CD4-positive, alpha-beta T cell treated with Interleukin-21 for 1 hour (primary cell): ENCODE measurements at places on chromosomes 6 and 20.

GRCh38 chr6:151322570-151322969, 68.8 kb downstream of the ZBTB2 start:
- no peak for DNase-seq

GRCh38 chr6:33452496-33452895, 1.9 kb upstream of the ZBTB9 start:
- no peak for DNase-seq

DNA sequence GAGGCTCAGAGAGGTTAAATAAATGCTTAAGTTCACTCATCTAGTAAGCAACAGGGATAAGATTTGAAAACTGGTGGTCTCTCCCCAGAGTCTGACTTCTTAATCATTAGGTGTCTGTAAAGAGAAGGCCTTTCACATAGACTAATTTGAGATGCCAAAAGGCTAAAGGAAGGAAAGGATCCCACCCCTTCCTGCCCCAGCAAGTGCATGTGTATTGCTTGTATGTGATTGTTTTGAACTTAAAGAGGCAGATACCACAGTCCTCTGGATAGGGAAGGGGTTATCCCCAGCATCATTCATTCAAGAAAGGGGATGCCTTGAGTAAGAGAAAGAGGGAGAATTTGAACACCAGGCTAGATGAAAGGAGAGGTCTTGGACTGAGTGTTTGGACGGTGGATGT, 192.0 kb downstream of the OGFRL1 start:
- DNase-seq = no peak

DNA sequence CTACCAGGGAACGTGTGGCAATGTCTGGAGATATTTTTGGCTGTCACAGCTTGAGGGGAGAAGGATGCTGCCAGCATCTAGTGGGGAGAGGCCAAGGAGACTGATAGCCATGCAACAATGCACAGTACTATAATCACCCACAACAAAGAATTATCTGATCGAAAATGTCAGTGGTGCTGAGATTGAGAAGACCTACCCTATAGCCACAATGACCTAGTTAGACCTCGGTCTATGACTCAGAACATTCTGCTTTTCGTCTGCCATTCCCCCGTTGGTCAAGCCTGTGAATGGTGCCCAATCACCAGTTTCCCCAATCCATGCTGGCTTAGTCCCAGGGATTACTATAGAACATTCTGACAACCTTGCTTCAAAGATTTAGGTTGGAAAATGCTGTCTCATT, 93.5 kb downstream of the TMEM200A start:
- DNase-seq = no peak

DNA sequence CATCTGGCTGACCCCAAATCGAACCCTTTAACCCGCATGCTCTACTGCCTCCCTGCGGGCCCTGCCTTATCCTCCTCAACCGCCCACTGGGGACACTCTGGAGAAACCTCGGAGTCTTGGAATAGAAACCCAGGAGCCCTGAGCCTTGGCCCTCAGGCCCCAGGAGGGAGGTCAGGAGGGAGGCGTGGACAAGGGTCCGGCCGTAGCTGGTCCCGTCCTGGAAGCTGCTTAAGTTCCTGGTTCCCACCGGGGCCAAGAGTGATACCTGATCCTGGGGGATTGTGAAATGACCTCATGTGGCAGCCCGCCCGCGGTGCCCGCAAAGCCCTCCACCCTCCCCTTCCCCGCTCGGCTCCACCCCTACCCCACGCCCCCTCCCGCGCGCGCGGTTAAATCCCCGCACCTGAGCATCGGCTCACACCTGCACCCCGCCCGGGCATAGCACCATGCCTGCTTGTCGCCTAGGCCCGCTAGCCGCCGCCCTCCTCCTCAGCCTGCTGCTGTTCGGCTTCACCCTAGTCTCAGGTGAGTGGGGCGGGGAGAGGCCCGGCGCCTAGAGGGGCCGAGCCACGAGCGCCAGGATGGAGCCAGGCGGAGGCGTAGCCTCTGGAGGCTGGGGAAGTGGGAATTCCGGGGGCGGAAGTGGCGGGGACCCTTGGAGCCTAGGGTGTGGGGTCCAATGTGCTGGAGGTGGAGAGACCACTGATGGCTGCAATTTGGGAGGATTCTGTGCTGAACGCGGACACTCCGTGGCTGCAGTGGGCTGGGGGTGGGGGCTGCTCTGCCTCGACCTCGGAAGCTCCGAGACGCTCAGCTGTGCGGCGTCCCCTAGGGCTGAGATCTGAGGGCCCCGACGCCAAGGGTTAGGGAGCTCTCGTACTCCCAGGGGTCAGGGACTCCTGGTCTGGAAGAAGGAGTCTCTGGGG, at the start of gene WFDC2:
Gene WFDC2 (plus strand): TSS at position 418 of the 926 bp plus-strand sequence. CDS start 29 bp downstream, at position 447.
- DNase-seq = no peak

GRCh38 chr20:38892091-38892981, 33.9 kb upstream of the FAM83D start:
- no peak for DNase-seq

DNA sequence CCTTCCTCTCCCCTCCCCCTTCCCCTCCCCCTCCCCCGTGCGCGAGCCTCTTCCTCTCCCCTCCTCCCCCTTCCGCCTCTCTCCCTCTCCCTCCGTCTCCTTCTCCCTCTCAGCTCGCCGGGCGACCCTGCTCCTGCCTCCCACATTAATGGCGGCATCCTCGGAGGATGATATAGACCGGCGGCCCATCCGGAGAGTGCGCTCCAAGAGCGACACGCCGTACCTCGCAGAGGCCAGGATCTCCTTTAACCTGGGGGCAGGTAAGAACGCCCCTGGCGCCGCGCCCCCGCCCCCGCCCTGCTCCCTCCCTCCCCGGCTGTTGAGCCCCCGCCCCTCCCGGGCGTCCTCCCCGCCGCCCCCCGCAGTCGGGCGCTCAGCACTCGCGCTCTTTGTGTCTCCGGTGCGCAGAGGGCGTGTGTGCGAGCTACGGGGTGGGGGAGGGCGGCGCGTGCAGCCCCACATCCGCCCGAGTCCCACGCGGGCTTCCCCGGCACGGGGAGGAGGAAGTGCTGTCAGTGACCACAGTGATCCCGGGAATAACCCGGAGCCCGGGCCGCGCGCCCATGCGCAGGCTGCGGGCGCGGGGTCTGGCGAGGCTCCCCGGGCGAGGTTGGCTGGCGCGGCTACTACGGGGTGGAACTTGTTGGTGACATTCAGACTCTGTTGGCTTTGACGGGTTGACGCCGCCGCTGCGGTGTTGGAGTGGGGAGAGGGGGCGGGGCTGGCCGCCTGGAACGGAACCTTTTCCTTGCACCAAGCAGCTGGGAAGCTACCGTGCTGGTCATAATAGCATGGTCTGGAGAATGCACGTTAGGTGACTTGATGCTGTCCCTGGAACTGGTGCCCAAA, 33.2 kb downstream of the PHACTR1 start:
- DNase-seq = no peak

- DNase-seq = no peak
These were observed 35.4 kb downstream of the AKAP12 start for GRCh38 chr6:151275121-151275520.

DNA sequence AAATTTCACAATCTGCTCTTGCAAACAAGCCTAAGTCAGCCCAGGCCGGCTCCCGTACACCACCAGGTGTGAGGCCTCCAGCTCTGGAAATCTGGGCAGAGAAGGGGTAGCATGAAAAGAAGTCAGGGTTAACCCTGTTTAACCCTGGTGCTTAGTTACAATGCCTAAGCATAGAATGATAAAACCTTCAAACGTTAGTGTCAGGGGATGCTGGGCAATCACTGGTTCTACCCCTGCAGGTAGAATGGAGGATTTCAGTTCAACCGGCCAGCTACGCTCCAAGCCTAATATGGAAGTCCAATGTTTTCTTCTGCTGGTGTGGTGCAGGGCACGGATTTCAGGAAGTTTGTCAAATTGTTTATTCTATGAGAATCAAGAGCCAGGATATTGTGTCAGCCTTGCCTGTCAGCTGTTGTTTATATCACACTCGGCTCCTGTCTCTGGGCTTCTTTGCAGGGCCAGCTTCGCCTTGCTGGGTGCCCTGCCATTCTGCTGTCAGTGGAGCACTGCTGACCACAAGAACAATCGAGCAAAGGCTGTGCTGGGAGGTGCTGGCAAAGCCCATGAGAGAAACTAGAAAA, 20.2 kb upstream of the CD93 start:
- no peak for DNase-seq

DNA sequence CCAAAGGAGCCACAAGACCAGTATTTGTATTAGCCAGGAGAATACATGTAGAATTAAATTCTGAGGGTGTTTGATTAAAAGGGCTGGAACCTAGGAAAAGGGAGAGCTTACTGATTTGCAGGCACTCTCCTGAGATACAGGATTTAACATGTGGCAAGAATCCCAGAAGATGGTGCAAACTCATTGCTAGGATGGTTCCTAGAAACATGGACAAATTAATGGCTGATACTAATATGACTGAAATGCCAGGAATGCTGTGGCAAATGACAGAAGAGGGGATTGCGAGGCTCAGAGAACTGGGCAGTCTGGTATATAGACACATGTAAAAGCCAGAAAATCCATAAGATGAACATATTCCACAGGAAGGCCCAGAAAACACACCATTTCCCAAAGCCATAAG, 118.1 kb downstream of the RWDD2A start:
- no peak for DNase-seq
